ENCODE measurements at places on chromosomes 1 and 21.

- no peak for DNase-seq
Observed at GRCh38 chr1:63143482-63143881, 178.9 kb upstream of the FOXD3 start.

DNA sequence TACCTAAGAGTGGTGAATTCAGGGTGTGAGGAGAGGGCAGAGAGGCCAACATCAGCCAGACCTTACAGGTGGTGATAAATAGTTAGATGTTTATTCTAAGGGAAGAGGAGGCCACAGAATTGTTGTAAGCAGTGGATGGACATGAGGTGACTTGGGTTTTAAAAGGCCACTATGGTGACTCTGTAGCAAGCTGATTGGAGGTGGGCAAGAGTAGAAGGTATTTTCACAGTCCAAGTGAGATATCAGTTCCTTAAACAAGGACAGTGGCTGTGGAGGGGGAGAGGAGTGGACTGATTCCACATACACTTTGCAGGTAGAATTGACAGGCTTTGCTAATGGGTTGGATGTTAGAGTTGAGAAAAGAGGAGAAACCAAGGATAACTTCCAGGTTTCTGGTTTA, 60.8 kb upstream of the CLDN14 start:
- DNase-seq: no peak

DNA sequence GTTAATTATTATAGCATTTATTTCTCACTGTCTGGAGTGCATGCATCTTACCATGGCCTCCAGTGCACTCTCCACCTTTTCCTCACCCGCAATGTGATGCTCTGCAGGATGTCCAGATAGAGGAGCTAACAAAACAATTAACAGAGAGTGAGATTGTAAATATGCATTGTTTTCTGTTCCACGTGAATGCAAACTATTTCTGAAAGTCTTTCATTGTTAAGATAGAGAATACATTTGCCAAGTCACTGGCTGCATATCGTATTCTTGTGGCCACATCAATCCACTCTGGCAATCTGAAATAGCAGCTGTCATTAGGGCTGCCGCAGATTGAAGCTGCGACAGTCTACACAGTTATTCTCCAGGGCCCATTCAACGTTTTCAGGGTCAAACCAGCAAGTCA, 143.8 kb downstream of the DUSP10 start:
- no peak for DNase-seq

DNA sequence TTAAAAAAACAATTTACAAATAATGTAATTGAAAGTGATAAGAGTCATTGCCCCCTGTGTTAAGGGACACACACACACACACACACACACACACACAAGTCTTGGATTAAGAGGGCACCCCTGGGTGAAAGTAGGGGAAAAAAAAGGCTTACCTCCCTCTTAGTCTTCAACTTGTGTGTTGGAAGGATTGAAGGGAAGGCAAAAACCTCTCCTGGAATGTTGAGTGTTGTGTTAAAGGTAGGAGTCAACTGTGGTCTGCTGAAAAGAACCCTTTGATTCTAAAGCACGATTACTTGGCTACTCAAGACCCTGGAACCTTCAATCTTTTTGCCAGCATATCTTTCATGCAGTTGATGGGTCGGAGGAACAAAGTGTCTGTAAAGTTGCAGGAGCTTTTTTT, 6.4 kb downstream of the PBX1 start:
- DNase-seq: no peak

DNA sequence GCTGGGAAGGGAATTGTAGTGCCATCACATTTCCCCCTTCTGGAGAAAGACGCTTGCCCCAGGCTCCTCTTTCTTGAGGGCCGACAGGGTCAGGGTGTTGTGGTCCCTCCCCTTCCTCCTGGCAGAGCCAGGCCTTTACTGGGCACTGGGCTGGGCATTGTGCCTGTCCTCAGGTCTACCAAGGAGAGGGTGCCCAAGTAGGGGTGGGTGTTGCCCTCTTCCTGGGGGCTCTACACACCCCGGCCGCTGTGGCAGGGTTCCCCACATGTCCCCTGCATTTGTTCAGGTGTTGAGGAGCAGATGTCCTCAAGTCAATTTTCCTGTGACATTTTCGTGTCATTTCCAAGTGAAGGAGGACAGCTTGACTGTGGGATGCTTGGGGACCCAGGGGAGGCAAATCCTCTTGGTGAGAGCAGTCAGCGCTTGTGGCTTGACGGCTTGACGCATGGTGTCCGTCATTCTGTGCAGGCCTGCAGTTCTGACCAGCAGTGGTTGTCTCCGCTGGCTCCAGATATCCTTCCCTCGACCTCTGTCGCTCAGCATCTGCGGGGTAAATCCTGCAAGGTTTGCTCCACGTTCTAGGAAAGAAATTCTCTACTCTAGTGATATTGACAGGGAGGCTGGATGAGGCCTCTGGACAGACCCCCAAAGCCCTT, 181.9 kb upstream of the VAMP3 start:
- no peak for DNase-seq

- DNase-seq: no peak
Observed at GRCh38 chr1:224133741-224134299, 19.9 kb downstream of the FBXO28 start.

DNA sequence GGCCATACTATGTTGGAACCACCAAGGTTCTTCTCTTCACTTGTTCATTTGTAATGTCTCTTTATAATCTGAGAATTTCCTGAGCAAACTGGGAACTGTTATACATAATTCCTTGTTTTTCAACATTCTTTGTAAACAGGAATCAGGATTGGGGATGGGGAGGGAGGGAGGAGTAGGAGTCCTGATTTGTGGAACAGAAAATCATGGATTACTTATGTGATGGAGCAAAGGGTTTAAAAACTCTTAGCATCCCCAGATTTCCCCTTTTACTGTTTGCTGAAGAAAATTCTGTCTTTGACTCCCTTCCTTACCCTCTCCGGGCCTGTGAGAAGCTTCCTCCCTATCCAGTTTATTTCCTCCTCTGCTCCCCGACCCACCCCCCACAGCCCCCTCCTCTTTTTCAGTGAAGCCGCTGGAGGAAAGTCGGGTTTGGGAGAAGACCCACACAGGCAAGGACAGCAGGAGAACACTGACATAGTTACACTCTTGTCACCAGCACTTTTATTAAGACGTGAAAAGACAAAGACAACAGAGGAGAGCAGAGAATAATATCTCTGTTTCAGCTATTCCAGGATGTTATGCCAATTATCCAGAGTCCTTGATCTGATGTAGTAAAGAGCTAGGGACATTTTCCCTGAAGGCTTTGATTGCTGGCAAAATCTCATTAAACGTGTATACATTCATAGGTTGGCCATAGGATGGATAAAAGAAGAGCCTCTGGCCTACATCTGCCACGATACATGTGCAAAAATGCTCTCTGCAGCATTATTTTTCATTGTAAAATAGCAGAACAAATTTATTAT, 4.6 kb upstream of the NBPF1 start:
- DNase-seq: no peak

DNA sequence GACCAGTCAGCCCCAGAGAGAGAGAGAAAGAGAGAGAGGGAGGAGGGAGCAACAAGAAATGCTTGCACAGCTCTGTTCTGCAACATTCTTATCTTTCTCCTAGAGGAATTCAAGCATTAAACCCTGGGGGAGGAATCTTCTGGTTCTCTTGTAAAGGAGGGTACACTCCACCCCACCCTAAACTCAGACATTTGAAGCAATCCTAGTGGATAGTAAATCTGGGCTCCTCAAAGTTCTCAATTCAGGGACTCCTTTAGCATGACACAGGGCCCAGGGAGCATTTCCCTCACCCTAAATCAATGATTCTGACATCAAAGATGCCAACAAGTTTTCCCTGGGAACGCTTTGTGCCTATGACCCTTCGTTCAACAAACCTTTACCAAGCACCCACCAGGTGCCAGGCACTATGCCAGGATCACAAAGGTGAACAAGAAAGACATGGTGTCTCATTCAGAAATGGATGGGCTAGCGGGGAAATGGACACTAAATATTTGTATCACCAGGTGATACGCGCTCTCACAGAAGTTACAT, 11.9 kb upstream of the CAPN2 start:
- no peak for DNase-seq

GRCh38 chr1:158112994-158113758, 67.5 kb upstream of the CD1D start:
- no peak for DNase-seq

DNA sequence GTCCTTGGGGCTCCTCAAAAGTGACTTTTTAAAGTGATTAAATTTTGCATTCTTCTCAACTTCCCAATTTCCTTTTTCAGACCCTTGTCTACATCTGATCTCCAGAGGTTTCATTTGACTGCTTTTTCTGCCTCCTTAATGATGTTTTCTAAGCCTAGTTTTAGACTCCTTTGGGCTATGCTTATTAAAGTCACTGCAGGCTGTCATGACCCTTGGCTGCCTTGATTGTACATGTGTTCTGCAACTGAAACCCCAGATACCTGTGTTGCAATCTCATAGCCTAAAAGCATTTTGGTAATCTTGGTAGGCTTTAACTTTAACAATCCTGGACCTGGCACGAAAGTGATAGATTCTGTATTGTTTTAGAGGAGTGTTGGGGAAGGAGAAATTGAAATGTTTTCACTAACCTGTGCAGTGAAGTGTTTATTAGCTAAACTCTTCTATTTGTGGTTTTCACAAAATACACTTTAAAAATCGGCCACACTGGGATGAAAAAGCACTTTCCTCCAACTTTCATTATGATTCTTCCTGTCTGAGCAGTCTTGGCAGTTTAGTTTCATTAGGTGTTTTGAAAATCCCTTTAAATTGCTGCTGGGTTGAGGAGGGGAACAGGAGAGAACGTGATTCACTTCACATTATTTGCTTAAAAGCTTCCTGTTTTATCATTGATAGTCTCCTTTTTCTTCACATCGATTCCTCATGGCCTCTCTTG, 4.9 kb downstream of the MACO1 start:
- no peak for DNase-seq

GRCh38 chr1:168093616-168094015, 43.1 kb downstream of the GPR161 start:
- no peak for DNase-seq

GRCh38 chr1:55355549-55355948, 140.4 kb upstream of the USP24 start:
- no peak for DNase-seq

GRCh38 chr1:101302831-101303511, 66.2 kb downstream of the S1PR1 start:
- DNase-seq: no peak

GRCh38 chr1:10309243-10310011, 89.4 kb upstream of the PGD start:
- DNase-seq: no peak

DNA sequence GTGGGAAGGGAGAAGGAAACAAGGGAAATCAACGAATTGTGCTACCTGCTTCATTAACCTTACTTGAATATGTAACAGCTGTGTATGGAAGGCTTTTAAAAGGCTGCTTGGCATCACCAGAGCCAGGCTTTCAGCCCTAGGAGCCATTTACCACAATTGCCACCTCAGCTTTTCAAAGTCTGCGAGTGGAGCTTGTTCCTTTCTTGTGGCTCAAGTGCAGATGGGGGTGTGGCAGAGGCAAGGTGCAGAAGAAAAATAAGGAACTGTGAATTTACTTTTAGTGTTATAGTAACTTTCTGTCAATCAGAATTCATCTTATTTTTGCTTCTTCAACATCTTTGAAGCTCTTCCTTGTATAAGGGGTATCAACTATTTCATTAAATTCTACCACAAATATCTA, 17.6 kb downstream of the CLCA2 start:
- peak; percentile 6 for DNase-seq

DNA sequence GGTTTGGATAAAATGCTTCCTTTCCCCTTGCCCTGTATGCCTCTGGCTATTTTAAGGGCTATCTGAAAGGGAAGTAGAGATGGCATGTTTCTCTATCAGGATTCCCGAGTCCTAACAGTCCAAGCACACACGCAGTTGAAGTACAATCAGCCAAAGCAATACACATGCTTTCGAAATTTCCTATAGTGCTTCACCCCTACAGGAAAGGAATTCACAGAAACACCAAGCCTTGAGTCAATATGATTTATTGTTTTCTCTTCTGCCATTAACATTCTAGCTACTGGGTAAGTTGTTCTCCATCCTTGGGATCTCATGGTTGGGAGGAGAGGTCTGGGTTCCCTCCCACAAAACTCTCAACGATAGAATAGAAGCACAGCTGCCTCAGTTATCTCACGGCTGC, 8.7 kb downstream of the ITLN1 start:
- DNase-seq: no peak

- DNase-seq: peak; percentile 35
Observed at GRCh38 chr1:113901191-113901590, 3.4 kb downstream of the AP4B1 start.

GRCh38 chr1:62438163-62438562, 1.3 kb downstream of the USP1 start:
- peak; percentile 10 for DNase-seq

- no peak for DNase-seq
Observed at GRCh38 chr1:209260136-209260535, 323.4 kb upstream of the CAMK1G start.

DNA sequence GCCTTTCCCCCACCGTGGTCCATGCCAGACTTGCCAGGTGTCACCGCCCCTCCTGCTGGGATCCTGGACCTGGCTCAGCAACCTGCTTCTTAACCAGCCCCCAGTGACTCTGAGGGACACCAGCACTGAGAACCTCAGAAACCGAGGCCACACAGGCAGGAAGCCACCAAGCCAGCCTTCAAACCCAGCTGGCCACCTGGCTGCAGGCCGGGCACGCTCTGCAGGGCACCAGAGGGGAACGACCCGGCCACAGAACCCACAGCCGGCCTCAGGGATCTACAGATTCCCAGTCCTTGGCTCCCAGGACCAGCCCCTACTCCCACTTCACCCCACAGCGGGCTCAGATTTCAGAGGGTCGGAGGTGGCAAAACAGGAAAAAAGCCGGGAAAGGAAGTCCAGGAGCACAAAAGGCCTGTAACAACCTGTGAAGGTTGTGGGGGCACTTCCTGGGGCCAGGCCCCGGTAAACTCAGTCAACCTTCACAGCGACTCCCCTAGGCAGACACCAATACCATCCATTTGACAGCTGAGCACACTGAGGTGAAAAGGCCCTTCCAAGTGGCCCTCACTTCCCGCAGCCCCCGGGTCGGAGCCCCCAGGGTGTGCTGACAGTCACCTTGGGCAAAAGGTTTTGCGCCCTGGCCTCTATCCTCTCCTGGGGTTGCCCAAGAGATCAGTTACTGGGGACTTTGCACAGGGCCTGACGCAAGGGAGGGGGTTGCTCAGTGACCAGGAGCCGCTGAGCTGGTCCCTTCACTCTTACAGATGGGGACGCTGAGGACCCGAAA, 14.1 kb downstream of the RUNX3 start:
- no peak for DNase-seq

Measured in CD4-positive, alpha-beta T cell treated with Interleukin-2 at 100 ng/mL for 4 hours (primary cell).